ENCODE measurements at places on chromosomes 16 and 17.

DNA sequence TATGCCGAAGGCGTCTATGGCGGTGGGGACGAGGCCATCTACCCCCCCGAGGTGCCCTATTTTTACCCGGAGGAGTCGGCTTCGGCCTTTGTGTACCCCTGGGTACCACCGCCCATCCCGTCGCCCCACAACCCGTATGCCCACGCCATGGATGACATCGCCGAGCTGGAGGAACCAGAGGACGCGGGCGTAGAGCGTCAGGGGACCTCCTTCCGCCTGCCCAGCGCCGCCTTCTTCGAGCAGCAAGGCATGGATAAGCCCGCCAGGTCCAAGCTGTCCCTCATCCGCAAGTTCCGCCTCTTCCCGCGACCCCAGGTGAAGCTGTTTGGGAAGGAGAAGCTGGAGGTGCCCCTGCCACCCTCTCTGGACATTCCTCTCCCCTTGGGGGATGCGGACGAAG lies 11.4 kb downstream of the MYO15A start:
- DNase-seq, result no peak
- H3K4me1 ChIP-seq, result no peaks in the 10 kb centered on the region
- no peak overlapping the region for H3K27ac ChIP-seq
- H3K36me3 ChIP-seq, result no peaks in the 10 kb centered on the region

GRCh38 chr17:8019665-8020650 lies 17.5 kb downstream of the GUCY2D start:
- no peak overlapping the region for H3K4me3 ChIP-seq
- H3K27me3 ChIP-seq, result peaks cover 6% of the 10 kb centered on the region
- H3K36me3 ChIP-seq, result no peaks in the 10 kb centered on the region
- no peak overlapping the region for H3K27ac ChIP-seq

- H3K36me3 ChIP-seq, result no peaks in the 10 kb centered on the region
- no peak overlapping the region for H3K4me3 ChIP-seq
- no peak for DNase-seq
- no peak overlapping the region for H3K27ac ChIP-seq
- H3K4me1 ChIP-seq, result peaks cover under 1% of the 10 kb centered on the region
Observed at GRCh38 chr17:65679165-65679845, 117.9 kb upstream of the AXIN2 start.

GRCh38 chr17:37137070-37137610 lies 188.4 kb downstream of the AATF start:
- H3K27ac ChIP-seq, result no peak overlapping the region
- no peak for DNase-seq
- no peaks in the 10 kb centered on the region for H3K4me1 ChIP-seq
- H3K4me3 ChIP-seq, result no peak overlapping the region

DNA sequence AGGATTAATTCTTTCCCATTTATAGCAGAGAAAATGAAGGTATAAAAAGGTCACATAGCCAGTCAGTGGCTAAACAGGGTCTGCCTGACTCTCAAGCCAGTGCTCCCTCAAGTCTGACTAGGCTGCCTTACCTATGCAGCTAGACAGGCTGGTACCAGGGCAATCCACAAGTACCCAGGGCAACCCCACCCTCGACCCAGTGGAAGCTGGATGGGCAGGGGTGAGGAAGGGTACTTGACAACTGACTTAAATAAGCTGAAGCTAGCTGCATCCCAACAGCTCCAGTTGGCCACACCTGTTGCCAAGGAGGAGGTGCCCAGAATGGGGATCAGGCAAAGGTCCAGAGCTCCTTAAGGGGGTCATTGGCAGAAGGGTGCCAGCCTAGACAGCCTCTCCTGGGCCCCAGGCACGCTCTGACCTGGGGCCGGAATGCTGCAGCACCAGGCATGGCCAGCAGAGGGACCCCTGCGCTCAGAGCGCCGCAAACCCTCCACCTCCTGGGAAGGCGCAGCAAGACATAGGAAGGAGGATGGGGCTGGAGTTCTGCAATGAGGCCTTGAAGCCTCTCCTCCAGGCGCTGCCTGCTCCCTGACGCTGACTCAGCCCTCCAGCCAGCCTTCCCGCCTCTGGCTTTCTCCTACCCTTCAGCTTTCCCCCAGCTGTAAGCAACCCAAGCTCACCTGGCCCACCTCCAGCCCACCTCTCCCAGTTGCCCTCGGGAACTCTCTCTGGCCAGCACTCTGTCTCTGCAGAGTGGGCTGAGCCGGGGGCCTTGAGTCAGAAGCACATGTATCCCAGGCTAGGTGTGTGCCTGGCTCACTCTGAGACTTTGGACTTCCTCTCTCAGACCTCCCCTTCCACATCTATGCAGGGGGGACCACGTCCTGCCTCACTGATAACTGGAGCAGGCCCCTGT lies 28.8 kb downstream of the MPP2 start:
- H3K27ac ChIP-seq, result no peak overlapping the region
- H3K36me3 ChIP-seq, result no peaks in the 10 kb centered on the region
- peaks cover 3% of the 10 kb centered on the region for H3K27me3 ChIP-seq

- no peaks in the 10 kb centered on the region for H3K36me3 ChIP-seq
- H3K4me3 ChIP-seq, result no peak overlapping the region
- H3K27me3 ChIP-seq, result no peaks in the 10 kb centered on the region
- DNase-seq, result no peak
- no peak overlapping the region for H3K27ac ChIP-seq
Observed at GRCh38 chr16:75028544-75029135, 29.8 kb downstream of the ZNRF1 start.
